ENCODE measurements at places on chromosomes 12 and 14. TPM values are rescaled to one million over a fixed set of nuclear protein-coding genes. Genes with fewer than 3 reads are reported as not detected.

- no peak for DNase-seq
These were observed 639.9 kb downstream of the DIO2 start for GRCh38 chr14:79571366-79571765.

DNA sequence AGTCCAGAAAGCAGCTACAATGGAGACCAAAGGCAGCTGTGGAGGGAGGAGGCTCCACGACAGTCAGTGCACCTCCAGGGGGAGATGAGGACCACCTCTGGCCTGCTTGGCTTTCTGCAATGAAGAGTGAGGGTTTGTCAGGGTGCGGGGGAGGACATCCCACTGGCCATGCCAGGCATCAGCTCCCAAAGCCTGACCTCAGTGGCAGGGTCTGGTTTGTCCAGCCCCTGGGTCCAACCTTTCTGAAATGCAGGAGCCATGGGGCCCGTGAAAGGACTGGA is 35.2 kb downstream of the SLC6A12 start:
- DNase-seq: no peak

- DNase-seq: no peak
These were observed 37.3 kb downstream of the PPP1R12A start for GRCh38 chr12:79897617-79898016.

DNA sequence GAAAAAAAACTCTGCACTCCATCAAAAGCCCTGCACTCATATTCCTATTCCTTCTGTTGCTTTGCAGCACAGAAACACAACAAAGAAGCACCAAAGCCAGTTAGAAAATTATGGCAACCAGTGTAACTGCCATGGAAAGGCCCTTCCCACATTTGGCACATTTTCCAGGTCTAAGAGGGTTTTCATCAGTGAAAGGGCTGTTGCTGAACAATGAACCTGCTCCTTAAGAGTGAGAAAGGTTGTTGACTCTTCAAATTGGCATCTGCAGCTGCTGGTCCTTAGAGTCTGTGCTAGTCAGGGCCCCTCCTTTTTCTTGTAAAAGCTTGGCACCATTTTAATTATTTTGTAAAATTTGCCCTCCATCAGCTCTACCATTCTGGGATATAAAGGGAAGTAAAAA is 378.7 kb upstream of the KITLG start:
- DNase-seq: no peak

- no peak for DNase-seq
These were observed 49.5 kb upstream of the DIO3 start for GRCh38 chr14:101511620-101512375.

- DNase-seq: no peak
These were observed 9.7 kb downstream of the TOX4 start for GRCh38 chr14:21486640-21487087.

GRCh38 chr12:88781909-88782308 is 201.6 kb upstream of the KITLG start:
- no peak for DNase-seq

DNA sequence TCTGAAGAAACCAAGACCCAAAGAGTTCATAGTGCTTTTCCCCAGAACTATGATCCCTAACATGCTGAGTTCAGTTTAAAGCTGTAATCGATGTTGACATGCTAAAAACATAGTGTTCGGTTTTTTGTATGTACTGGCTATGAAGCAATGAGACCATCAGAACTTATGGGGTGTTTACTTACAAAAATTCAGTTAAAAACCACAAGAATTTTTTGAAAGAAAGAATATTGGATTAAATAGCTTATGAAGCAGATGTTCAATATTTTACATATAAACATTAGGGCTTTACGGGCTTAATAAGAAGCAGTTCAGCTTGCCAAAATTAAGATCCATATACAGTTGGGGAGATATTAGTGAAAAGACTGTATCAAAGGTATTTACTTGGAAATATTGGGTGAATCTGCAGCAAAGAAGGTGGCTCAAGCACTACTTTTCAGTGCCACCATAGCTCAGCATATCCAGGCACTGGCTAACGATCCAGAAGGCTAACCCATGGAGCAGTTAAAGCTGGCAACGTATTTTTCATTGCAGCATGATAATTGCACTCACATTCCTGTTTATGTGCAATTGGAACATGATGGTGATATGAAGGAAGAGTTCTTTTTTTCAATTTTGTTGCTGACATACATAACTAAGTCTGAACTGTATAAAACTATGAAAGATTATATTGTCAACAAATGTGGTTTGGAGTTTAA is 125.9 kb downstream of the EFCAB11 start:
- DNase-seq: no peak

- no peak for DNase-seq
These were observed 351.7 kb downstream of the TMEM121 start for GRCh38 chr14:105878125-105878524.

DNA sequence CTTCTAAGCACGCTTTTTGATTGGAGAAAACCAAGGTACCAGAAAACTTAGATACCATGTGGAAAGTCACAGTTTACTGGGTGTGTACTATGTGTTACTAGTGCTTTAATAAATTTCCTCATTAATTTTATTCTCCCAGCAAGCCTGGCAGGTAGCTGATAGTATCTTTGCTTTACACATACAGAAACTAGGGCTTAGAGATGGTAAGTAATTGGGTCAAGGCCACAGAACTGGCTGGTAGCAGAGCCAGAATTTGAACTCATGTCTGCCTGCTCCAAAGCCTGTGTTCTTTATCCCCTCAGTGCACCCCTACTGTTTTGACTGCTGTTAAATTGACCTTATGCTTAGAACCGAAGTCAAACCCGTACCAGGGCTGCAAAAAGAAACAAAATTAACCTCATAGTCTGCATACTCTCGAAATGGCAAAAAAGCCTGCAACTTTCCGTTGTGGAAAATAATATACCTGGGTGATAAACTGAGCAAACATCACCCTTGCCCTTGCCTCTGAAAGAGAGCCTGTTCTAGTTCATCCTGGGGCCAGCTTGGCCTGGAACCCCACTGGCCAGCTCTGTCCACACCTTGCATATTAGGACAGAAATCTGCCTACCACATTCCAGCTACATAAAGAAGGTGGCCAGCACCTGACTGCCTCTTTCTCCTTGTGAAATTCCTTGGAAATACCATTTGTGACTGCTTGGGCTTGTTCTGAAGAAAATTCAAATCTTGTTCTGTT is 118.9 kb downstream of the ETV6 start:
- DNase-seq: peak; percentile 58

- DNase-seq: no peak
These were observed 300.1 kb upstream of the STXBP6 start for GRCh38 chr14:25350021-25350420.

DNA sequence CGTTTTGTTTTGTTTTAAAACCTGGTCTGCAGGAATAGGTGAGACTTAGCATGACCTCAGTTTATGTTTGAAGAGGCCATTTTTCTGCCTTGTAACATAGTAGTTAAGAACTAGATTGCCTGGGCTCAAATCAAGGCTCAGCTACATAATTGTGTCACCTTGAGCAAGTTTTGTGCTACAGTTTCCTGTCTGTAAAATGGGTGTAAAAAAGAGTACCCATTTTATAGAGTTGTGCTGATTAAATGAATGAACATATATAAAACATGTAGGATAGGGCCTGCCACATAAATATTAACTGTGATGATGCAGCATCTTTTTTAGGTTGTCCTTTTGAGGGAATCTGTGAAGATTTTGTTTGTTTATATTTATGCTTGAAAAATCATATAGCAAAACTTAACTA is 7.2 kb downstream of the WNK1 start:
- no peak for DNase-seq

GRCh38 chr12:111506260-111506659 is 92.9 kb downstream of the ATXN2 start:
- DNase-seq: no peak

DNA sequence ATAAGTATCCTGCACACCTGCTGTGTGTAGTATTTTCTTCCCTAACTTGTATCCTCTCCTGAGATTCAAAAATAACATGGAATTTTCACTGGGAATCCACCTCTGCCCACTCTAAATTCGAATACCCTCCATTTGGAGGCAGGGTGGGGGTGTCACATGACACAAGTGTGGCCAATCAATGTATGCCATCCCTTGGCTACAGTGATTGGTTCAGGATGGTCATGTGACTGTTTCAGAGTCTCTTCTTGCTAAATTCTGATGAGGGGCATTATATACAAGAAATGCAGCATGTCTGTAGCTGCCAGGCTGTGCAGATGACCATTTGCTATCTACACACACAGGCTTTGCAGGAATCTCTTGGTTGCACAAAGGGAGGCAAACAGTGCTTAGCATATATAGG is 86.8 kb upstream of the TMEM132C start:
- no peak for DNase-seq

Gene ABHD4
- 32.4 TPM for total RNA-seq

Gene EEF1AKMT3
- 3.4 TPM for total RNA-seq

Gene CNOT2
- 55.2 TPM for total RNA-seq

Gene ZDHHC22
- 0.42 TPM for total RNA-seq

Gene A2M
- 201 TPM for total RNA-seq
